ENCODE measurements at places on chromosomes 1 and 21.

DNA sequence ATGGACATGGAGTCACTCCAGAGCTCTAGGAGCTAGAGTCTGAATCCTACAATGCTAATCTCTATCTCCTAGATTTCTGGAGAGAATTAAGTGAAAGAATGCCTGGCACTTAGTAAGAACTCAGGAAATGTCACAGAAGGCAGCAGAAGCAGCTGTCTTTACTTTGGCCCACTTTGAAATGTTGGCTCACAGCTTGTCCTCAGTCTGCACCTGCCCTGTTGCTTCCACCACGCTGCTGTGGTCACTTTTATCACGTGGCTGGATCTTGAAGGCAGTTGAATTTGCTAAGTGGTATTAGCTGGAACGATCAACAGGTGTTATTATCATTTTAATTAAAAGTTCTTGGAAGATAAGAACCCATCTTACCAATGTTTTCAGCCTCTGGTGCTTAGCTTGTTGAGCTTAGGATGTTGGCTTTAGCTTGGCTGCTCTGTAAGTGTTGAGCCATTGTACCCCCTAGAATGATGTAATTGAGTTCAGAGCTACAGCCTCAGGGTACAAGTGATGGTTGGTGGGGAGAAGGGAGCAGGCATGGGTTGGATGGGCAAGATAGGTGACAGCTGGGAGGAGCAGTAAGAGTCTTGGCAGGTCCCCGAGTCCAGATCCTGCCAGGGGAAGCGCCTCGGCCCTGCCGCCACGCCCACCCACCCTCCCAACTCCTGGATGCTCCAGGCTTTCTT, 41.9 kb upstream of the EPS8L3 start:
- no peak for DNase-seq

DNA sequence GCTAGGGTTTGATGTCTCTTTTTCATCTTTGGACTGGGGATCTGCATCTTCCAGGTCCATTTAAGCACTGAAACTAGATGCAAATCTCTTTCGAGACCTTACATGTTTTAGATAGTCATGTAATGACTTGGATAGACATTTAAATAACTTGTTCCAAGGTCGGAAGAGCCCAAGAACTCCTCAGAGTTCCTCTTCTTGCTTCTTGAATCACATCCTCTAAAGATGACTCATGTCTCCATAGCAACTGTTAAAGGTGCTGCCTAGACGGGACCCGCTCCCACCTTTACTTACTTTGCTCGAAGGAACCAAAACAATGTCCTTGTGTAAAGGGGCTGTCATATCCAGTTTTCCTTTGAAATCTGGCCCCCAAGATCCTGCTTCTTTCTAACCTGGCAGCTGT, 130.0 kb downstream of the EDEM3 start:
- DNase-seq = no peak

DNA sequence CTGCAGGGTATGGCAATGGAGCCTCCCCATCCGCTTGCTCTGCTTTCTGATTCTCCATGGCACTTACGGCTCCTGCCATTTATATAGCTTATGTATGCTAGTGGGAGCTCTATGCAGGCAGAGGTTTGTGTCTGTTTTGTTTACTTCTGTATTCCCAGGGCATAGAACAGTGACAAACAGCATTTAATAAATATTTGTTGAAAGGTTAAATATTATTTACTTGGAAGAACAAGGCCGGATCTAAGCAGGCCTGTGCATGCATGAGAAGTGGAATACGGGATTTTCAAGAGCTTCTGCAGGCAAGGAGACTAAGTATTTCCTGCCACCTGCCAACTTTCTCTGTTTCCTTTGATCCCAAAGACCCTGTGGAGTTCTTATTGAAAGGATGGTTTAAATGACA, 90.7 kb downstream of the XCL2 start:
- no peak for DNase-seq

DNA sequence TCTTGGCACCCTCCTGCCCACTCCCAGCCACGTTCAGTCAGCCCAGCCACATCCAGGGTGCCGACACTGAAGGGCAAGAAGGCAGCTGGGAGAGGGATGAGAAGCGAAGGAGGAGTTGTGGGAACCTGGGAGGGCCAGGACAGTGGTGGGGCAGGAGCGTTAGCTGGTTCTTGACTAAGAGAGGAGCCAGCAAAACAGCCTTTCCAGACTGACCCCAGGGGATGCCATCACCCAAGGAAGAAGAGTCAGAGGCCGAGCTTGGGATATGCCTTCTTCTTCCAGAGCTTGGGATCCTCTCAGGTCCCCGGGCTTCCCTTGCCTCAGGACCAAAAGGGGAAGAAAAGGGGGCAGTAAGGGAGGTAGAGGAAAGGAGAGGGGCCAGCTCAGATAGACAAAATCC, 7.2 kb downstream of the INKA2 start:
- DNase-seq = no peak

DNA sequence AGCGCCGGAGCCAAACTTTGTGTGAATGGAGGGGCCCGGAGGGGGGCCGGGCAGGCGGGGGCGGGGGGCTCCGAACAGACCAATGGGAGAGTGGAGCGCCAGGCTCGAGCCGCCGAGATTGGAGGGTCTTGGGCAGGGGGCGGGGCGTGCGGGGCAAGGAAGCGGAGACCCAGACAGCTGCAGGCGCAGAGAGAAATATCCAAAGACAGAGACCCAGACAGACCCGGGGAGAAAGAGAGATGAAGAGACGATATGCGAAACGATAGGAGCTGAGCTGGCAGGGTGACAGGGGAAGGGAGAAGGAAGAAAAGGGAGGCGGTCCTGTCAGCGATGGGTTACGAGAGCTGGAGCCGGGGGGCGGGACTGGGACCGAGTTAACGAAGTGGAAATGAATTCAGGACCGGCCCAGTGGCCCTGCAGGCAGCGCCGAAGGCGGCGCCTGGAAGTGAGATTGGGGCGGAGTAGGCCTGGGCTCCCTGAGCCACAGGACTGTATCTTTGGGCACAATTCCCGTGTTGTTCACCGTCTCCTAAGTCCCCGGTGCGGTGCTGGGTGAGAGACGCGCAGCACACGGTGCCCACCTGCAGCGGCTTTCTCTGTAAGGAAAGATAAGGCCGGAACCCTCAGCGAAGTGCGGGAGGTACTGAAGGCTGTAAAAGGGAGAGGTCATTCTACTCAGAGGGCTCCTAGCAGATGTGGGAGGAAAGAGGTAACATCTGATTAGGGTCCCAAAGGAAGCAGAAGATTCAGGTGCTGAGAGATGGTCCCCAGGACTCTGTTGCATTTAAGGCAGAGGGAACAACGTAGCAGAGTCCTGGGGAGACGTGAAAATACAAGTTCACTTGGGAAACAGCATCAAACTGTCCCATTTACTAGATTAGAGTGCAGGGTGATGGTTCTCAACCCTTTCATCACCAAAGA, 543 bp upstream of the KCNJ10 start:
- peak; percentile 52 for DNase-seq

Measured in activated CD8-positive, alpha-beta memory T cell treated with anti-CD3 and anti-CD28 coated beads for 4 hours (primary cell).